ENCODE measurements at places on chromosomes 6 and 20. TPM values are rescaled to one million over a fixed set of nuclear protein-coding genes. Genes with fewer than 3 reads are reported as not detected.
A peak's percentile ranks its signal among the peaks of the same experiment; 100 is the strongest.

MLN gene
- 0.61 TPM for total RNA-seq

DST gene
- total RNA-seq, result 56.2 TPM

MCM8 gene
- total RNA-seq, result 15.4 TPM

SLC22A16 gene
- total RNA-seq, result 1.9 TPM

GSTA3 gene
- not detected for total RNA-seq

NFATC2 gene
- total RNA-seq, result 2.4 TPM

CTAGE9 gene
- total RNA-seq, result not detected

GABRR1 gene
- under 0.01 TPM for total RNA-seq

GRCh38 chr6:354631-355280, 36.8 kb upstream of the IRF4 start:
- H3K4me1 ChIP-seq, result no peaks in the 10 kb centered on the region
- no peak overlapping the region for H3K4me3 ChIP-seq
- H3K36me3 ChIP-seq, result no peaks in the 10 kb centered on the region
- DNase-seq, result no peak
- H3K27me3 ChIP-seq, result no peaks in the 10 kb centered on the region

GRCh38 chr20:58709013-58709702, 16.6 kb downstream of the NPEPL1 start:
- DNase-seq, result no peak
- no peaks in the 10 kb centered on the region for H3K27me3 ChIP-seq
- no peak overlapping the region for H3K4me3 ChIP-seq
- peaks cover under 1% of the 10 kb centered on the region for H3K36me3 ChIP-seq
- H3K27ac ChIP-seq, result no peak overlapping the region

DNA sequence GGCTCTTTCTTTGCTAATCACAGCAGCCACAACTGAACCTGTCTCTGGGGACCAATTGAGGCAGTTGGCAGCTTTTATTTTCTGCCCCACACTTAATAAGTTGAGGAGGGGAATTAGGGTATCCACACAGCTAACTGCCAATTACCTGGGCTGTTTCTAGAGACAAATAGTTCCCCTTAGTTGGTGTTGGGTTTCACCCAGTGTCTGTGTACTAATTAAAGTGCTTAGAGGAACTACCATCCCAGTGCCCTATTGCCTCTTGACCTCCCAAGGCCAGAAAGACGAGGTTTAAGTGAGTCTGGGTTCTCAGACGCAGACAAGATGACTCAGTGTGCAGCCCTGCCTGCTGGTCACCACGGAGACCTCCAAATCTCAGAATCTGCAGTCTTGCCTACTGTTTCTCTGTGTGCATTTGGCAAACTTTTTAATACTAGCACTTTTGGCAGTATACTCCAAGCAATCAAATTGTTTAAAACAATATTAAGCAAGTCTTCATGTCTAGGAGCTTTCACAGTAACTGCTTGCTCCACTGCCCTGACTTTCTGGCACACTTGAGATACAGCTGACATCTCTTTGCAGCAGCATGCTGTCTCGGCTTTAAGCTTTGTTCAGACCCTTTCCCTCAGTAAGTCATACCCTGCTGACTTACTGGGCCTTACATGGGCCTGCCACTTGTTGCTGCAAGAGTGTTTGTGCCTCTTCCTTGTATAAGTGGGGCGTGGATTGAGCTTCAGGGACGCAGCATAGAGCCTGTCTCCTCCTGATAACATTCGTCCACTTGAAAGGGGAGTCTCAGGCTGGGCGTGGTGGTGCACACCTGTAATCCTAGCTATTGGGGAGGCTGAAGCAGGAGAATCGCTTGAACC, 31.9 kb downstream of the STK35 start:
- H3K4me3 ChIP-seq, result no peak overlapping the region
- H3K4me1 ChIP-seq, result no peaks in the 10 kb centered on the region
- no peaks in the 10 kb centered on the region for H3K27me3 ChIP-seq
- H3K27ac ChIP-seq, result no peak overlapping the region
- H3K36me3 ChIP-seq, result no peaks in the 10 kb centered on the region

GRCh38 chr20:675453-676314, at the start of gene SCRT2:
SCRT2 (minus strand) TSS chr20:675802; CDS start chr20:675601, 201 bp downstream.
- H3K4me3 ChIP-seq, result no peak within 1 kb of the TSS
- H3K27ac ChIP-seq, result no peak within 1 kb of the TSS
- H3K27me3 ChIP-seq, result peaks cover 75% of the 10 kb centered on the region
- H3K4me1 ChIP-seq, result peaks cover 4% of the 10 kb centered on the region
- no peaks in the 10 kb centered on the region for H3K36me3 ChIP-seq

DNA sequence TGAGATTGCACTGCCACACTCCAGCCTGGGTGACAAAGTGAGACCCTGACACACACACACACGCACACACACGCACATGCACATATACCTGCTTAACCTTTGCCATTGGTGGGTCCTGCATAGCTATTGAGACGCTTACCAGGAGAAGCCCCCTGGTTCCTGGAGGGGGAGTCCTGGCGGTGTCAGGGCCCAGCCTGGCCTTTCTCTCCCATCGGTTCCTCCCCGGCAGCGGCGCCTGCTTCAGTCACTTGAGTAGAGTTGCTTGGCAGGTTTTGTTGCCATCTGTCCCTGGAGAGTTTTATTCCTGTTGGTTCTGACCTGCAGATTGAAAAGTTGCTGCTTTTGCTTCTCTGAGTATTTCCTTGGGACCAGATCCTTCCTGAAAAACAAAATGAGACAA, 20.6 kb upstream of the FAM209A start:
- no peaks in the 10 kb centered on the region for H3K27me3 ChIP-seq
- DNase-seq, result no peak
- no peak overlapping the region for H3K27ac ChIP-seq
- no peak overlapping the region for H3K4me3 ChIP-seq
- H3K4me1 ChIP-seq, result peaks cover 9% of the 10 kb centered on the region

- no peaks in the 10 kb centered on the region for H3K36me3 ChIP-seq
- H3K27me3 ChIP-seq, result no peaks in the 10 kb centered on the region
- H3K4me3 ChIP-seq, result no peak overlapping the region
Measured at GRCh38 chr6:148677594-148678476, 69.0 kb upstream of the UST start.

DNA sequence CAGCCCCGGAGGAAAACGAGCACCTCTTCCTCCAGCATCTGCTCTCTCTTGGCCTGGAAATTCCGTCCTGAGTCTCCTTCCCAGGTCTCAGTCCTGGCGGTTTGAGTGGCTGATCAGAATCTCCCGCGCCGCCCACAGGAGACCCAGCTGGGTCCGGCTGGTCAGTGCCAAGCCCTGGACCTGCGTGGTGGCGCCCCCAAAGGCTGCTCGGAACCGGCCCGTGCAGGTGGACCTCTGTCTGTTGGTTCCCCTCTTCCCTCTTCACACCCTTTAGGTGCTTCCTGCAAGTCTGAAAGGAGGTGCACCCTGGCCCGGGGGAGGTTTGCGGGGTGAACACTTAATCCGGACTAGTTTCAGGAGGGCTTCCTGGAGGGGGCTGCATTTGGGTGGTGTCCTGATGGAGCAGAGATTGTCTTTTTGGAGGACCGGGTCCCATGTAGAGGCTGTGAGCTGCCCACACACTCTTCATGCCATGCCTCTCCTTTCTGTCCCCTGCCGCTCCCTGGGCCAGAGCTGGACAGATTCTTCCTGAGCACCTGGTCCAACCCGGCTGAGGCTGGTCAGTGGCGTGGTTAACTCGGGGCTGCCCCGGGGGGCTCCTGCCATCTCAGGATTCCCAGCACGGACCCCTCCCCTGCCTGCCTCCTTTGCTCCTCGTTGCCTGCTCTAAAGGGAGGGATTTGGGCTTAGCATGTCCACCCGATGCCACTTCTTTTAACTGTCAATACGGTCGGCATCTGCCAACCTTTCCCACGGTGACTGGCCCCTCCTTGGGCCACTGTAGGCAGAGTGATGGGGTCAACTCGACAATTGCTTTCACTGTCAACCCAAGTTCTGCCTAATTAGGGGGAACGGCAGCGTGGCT, 16.5 kb upstream of the BHLHE23 start:
- no peak for DNase-seq
- no peak overlapping the region for H3K27ac ChIP-seq
- H3K36me3 ChIP-seq, result no peaks in the 10 kb centered on the region
- peaks cover 20% of the 10 kb centered on the region for H3K4me1 ChIP-seq
- H3K4me3 ChIP-seq, result no peak overlapping the region
- no peaks in the 10 kb centered on the region for H3K27me3 ChIP-seq

GRCh38 chr20:217266-217665, 9.8 kb upstream of the DEFB129 start:
- no peaks in the 10 kb centered on the region for H3K36me3 ChIP-seq
- H3K27me3 ChIP-seq, result no peaks in the 10 kb centered on the region
- no peak overlapping the region for H3K4me3 ChIP-seq
- H3K4me1 ChIP-seq, result no peaks in the 10 kb centered on the region

DNA sequence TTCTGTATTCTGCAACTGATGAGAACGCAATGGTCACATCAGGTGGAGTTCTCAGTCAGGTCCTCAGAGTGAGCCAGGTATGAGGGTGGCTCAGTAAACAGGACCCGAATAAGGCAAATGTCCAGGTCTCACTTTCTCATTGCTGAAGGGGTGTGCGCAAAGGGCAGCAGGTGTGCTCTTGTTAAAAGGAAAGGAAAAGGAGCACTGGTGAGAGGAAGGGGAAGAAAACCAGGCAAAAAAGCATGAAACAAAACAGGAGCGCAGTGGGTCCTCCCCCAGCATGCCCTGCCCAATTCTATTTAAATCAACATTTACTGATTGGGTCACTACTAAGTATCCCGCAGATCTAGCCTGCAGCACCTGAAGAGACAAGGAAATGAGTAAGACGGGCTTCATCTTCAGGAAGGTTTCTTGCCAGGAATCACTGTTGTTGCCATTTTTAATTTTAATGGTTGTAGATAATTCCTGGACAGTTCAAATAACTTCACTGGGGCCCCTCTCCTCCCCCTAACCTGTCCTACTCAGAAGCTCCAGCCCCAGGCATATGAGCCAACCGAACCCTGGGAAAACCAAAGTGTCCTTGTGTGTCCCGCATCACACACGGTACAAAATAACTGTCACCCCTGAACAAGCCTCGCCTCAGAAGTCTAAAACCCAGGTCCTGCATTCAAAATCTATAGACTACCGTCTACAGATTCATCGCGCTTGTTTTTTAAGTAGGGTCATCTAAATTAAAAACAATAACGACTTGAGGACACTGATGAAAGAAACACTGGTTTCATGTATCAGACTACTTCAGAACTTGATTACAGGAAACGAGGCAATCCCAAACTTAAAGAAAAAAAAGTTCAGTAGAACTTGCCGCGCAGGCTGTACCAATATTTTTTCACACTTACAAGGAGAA, 980 bp downstream of the MBOAT1 start:
- DNase-seq, result no peak
- H3K27me3 ChIP-seq, result no peaks in the 10 kb centered on the region
- H3K4me3 ChIP-seq, result peak overlapping the region; percentile 60

DNA sequence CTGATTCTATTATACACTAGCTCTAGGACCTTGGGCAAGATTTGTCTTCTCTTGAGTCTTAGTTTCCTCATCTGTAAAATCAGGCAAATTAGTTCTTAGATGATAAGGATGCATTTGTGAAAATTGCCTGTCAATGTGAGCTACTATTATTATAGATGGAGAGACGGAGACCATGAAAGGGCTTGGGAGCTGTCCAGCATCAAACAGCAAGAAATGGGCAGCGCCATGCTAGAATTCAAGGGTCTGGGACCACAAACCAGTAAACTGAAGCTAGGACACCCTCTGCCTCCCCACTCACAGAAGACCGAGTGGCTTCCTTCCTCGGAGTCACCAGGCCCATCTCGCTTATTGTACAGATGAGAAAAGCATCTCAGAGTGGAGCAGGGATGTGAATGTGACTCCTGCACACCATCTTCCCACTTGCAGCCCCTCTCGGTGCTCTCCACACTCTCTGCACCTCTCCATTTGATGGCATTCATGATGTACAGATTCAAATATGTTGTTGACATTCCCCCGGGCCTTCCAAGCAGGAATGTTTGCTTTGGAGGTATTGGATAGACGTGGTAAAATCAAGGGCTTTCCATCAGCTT, 24.1 kb upstream of the BPIFA3 start:
- H3K36me3 ChIP-seq, result no peaks in the 10 kb centered on the region
- H3K27me3 ChIP-seq, result no peaks in the 10 kb centered on the region
- H3K4me3 ChIP-seq, result no peak overlapping the region

- H3K4me1 ChIP-seq, result peaks cover 6% of the 10 kb centered on the region
- no peak overlapping the region for H3K27ac ChIP-seq
- no peaks in the 10 kb centered on the region for H3K36me3 ChIP-seq
- no peak overlapping the region for H3K4me3 ChIP-seq
Measured at GRCh38 chr6:112017169-112017568, 36.7 kb upstream of the CCN6 start.

- peaks cover 4% of the 10 kb centered on the region for H3K36me3 ChIP-seq
- peaks cover 29% of the 10 kb centered on the region for H3K4me1 ChIP-seq
- no peaks in the 10 kb centered on the region for H3K27me3 ChIP-seq
- H3K4me3 ChIP-seq, result no peak overlapping the region
- H3K27ac ChIP-seq, result peak overlapping the region; percentile 14
Measured at GRCh38 chr6:18260448-18261106, 3.8 kb downstream of the DEK start.

GRCh38 chr6:70707893-70708292, 40.2 kb downstream of the SMAP1 start:
- DNase-seq, result no peak
- H3K4me1 ChIP-seq, result no peaks in the 10 kb centered on the region
- no peak overlapping the region for H3K27ac ChIP-seq
- no peak overlapping the region for H3K4me3 ChIP-seq

DNA sequence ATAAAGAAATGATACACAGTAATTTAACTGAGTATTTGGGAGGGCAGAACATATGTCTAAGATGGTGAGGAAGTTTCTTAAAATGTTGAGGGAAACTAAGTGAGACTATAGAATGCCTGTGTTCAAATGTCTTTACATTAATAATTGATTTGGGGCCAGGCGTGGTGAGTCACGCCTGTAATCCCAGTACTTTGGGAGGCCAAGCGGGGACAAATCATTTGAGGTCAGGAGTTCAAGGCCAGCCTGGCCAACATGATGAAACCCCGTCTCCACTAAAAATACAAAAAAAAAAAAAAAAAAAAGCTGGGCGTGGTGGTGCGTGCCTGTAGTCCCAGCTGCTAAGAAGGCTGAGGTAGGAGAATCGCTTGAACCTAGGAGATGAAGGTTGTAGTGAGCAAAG, 66.7 kb downstream of the THEMIS start:
- peaks cover 5% of the 10 kb centered on the region for H3K36me3 ChIP-seq
- H3K4me3 ChIP-seq, result no peak overlapping the region
- H3K27ac ChIP-seq, result no peak overlapping the region
- no peak for DNase-seq

DNA sequence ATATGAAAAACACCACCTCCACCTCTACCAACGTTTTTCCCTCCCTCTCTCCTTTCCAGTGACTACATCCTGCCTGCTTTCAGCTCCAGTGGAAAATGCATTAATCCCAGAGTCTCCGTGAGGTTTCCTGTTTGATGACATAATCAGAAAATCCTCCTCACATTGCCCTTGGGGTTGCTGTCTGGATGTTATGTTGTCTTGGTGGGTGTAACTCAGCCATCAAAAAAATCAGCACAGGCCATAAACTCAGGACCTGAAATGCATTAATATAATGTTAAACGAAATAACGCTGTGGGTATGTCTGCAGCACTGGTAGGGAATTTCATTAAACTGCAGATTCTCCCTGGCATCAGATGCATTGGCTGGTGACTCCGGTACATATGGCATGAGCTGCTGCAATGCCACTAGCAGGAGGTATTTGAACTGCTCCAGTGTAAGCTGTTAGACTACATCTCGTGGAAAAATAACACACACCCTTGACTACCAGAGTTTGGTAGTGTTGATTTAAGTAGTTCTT, 297.8 kb downstream of the PRL start:
- H3K27ac ChIP-seq, result peak overlapping the region; percentile 76
- no peaks in the 10 kb centered on the region for H3K27me3 ChIP-seq
- DNase-seq, result no peak

GRCh38 chr6:134340179-134340975, 22.5 kb upstream of the SGK1 start:
- H3K36me3 ChIP-seq, result no peaks in the 10 kb centered on the region
- H3K4me1 ChIP-seq, result no peaks in the 10 kb centered on the region
- no peak overlapping the region for H3K27ac ChIP-seq
- H3K4me3 ChIP-seq, result no peak overlapping the region
- H3K27me3 ChIP-seq, result no peaks in the 10 kb centered on the region
